ENCODE measurements at places on chromosomes 13 and 19.
A peak's percentile ranks its signal among the peaks of the same experiment; 100 is the strongest.

DNA sequence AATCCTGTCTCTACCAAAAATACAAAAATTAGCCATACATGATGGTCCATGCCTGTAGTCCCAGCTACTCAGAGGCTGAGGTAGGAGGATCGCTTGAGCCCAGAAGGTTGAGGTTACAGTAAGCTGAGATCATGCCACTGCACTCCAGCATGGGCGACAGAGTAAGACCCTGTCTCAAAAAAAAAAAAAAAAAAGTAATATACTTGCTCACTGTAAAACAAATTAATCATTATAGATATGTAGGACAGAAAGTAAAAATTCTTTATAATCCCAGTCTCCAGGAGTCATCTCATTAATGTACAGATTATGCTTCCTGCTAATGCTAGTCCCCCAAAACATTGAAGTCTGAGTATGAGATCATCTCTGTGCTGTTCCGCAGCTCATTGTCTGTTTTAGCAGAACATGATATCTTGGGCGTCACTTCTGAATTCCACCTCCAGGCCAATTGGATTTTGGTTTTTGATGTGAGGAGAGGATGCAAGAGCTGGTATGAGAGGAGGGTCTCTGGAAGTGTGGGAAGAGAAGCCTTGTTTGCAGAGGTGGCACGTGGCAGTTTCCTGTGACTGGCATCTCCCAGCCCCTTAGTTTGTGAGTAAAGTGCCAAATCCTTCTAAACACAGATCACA lies 75.4 kb upstream of the NPAS1 start:
- DNase-seq = no peak

GRCh38 chr19:7507884-7508283 lies 8.0 kb upstream of the ZNF358 start:
- peak; percentile 96 for DNase-seq

- DNase-seq = no peak
These were observed 108.0 kb upstream of the SLC15A1 start for GRCh38 chr13:98860491-98860890.

DNA sequence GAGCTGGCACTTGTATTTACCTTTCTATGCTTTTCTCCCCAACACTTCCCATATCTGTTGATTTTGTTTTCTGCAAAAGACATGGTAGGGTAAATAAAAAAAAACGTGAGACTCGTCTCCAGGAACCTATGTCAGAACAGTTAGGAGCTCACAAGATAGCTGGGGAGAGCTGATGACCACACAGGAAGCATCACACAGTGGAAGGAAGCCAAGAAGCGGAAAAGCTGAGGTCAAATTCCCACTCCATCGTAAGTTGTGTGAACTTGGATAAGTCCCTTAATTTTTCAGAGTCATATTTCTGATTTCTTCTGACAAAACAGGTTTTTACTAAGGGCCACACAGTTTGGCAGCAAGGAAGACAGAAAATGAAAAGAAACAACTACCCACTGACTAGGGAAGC lies 199.6 kb downstream of the KLF5 start:
- DNase-seq = no peak

GRCh38 chr19:42197375-42197817 lies 20.1 kb downstream of the DEDD2 start:
- no peak for DNase-seq

GRCh38 chr19:5681391-5682106 lies 722 bp downstream of the HSD11B1L start:
- DNase-seq = no peak

DNA sequence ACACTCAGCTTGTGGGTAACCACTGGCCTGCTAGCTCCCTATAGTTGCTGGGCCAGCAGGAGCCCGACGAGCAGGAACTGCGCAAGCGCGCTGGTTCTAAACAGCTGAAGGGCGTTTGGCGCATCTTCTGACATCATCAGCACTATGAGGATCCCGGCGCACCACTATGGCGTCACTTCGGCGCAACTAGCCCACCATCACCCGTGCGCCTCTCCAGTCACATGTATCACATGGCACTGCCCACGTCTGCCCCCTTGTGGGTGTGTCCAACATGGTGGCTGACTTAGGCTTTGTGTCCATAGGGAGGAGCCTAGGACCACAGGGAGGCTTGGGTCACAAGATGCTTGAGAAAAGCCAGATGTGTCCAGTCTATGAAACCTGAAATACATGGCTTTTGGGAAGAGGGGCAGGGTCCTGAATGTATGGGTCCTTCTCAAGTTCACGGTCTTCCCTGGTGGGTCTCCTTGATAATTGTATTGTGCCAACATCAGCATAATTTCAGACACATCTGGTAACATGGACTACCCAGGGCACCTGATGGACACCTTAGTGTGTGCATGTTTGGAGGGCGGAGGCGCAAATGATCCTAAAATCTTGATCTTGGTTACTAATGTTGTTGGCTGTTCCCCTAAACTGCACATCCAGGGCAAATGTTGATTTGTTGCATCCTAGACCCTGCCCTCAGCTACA lies 18.0 kb downstream of the KLK4 start:
- peak; percentile 77 for DNase-seq

DNA sequence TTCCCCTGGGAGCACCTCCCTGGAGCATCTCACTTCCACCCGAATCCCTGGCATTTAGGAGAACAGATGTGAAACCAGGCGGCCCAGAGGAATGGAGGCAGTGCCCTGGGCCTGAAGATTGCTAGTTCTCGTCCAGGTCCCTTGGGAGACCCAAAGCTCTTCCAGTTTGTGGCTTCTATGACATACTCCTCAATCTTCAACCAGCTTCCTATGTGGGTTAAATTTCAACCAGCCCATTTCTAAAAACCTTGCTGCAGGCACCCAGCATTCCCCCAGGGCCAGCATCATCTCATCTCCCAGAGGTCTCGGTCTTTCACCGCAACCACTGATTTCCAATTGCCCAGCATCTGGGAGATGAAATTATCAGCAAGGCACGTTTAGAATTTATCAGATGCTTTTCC lies 46.0 kb upstream of the STK24 start:
- DNase-seq = peak; percentile 78

GRCh38 chr13:41282129-41282571 lies 18.8 kb upstream of the MTRF1 start:
- no peak for DNase-seq

Measured in BE2C (cell line).